ENCODE measurements at places on chromosomes 1 and 21. TPM values are rescaled to one million over a fixed set of nuclear protein-coding genes. Genes with fewer than 3 reads are reported as not detected.

NES gene
- 103 TPM for total RNA-seq

ARHGEF10L gene
- total RNA-seq: 34.4 TPM

TINAGL1 gene
- 8.4 TPM for total RNA-seq

SLC25A34 gene
- total RNA-seq: 2.0 TPM

MANEAL gene
- total RNA-seq: 6.4 TPM

PRDM2 gene
- total RNA-seq: 27.2 TPM

KDF1 gene
- total RNA-seq: 19.8 TPM

EDN2 gene
- total RNA-seq: 0.39 TPM

ROR1 gene
- total RNA-seq: 54.6 TPM

- peak overlapping the region; percentile 53 for H3K27ac ChIP-seq
- H3K27me3 ChIP-seq: no peaks in the 10 kb centered on the region
- peaks cover 7% of the 10 kb centered on the region for H3K4me1 ChIP-seq
- no peaks in the 10 kb centered on the region for H3K36me3 ChIP-seq
These were observed 28.9 kb upstream of the NPPB start for GRCh38 chr1:11887666-11888007.

DNA sequence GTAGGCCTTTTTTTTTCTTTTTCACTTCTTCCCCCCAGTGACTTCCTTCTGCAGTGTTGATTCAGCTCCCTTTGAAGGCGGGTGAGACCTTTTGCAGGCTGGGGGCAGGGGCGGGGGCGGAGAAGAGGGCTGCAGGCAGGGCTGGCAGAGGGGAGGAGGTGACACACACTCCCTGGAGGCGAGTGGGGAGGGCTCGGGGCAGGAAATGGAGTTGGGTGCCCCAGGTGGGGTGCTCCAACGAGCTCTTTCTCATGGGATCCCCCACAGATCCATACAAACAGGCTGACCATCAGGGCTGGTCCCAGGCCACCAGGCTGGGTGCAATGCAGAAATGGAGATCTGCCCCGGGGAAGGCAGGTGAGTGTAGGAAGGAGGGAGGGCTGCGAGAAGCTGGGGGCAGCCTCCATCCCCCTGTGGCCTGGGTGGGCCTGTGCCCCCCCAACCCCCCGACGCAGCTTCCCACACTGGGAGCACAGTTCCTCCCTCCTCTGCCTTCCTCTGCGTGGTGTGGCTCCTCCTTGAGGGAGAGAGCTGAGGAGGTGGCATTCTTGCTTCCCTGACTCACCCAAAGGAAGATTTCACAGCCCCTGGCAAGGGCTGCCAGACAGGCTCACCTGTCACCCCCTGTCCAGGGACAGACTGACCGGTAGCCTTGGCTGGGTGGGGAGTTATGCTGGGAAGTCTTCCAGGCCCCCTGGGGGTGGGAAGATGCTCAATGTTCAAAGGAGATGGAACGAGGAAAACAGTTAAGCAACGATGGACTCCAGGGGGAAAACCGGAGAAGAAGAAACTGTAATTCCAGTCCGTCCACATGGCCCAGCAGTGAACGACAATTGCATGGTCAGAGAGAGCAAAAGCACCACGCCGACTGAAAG, 7.1 kb upstream of the ITGB2 start:
- H3K4me3 ChIP-seq: no peak overlapping the region
- no peak overlapping the region for H3K27ac ChIP-seq
- no peak for DNase-seq
- no peaks in the 10 kb centered on the region for H3K36me3 ChIP-seq

GRCh38 chr1:23565776-23566175, 6.5 kb upstream of the ID3 start:
- H3K27ac ChIP-seq: peak overlapping the region; percentile 86
- H3K4me1 ChIP-seq: peaks cover 80% of the 10 kb centered on the region
- H3K36me3 ChIP-seq: no peaks in the 10 kb centered on the region
- H3K4me3 ChIP-seq: no peak overlapping the region
- no peak for DNase-seq

DNA sequence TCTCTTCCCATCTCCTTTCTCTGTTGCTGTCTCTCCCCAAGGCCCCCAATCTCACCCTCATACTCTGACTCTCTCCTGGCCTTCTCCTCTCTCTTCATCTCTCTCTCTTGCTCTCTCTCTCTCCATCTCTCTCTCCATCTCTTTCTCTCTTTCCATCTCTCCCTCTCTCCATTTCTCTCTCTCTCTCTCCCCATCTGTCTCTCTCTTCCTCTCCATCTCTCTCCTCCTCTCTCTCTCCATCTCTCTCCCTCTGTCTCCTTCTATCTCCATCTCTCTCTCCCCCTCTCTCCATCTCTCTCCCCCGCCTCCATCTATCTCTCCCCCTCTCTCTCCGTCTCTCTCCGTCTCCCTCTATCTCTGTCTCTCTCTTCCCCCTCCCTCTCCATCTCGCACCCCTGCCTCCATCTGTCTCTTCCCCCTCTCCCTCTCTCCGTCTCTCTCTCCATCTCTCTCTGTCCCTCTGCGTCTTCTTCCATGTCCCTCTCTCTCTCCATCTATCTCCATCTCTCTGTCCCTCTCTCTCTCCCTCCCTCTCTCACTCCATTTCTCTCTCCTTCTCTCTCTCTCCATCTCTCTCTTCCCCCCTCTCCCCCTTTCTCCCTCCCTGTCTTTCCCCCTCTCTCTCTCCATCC, 16.0 kb upstream of the EPHA8 start:
- no peaks in the 10 kb centered on the region for H3K36me3 ChIP-seq
- H3K4me1 ChIP-seq: 0 out of 2 replicates have a peak, but pooled peaks cover 4% of the 10 kb centered on the region
- DNase-seq: no peak
- H3K27ac ChIP-seq: no peak overlapping the region

GRCh38 chr1:93681989-93682412, 364 bp upstream of the BCAR3 start:
- no peaks in the 10 kb centered on the region for H3K36me3 ChIP-seq
- peaks cover 32% of the 10 kb centered on the region for H3K27me3 ChIP-seq
- no peak for DNase-seq
- peaks cover 32% of the 10 kb centered on the region for H3K4me1 ChIP-seq
- H3K27ac ChIP-seq: peak overlapping the region; percentile 71
- peak overlapping the region; percentile 81 for H3K4me3 ChIP-seq

- no peak overlapping the region for H3K4me3 ChIP-seq
- no peak overlapping the region for H3K27ac ChIP-seq
These were observed 277.6 kb upstream of the NCAM2 start for GRCh38 chr21:20720623-20721022.

- no peaks in the 10 kb centered on the region for H3K36me3 ChIP-seq
- no peak overlapping the region for H3K27ac ChIP-seq
- DNase-seq: no peak
- H3K4me3 ChIP-seq: no peak overlapping the region
- H3K27me3 ChIP-seq: no peaks in the 10 kb centered on the region
These were observed 22.7 kb downstream of the UBASH3A start for GRCh38 chr21:42426424-42426823.

DNA sequence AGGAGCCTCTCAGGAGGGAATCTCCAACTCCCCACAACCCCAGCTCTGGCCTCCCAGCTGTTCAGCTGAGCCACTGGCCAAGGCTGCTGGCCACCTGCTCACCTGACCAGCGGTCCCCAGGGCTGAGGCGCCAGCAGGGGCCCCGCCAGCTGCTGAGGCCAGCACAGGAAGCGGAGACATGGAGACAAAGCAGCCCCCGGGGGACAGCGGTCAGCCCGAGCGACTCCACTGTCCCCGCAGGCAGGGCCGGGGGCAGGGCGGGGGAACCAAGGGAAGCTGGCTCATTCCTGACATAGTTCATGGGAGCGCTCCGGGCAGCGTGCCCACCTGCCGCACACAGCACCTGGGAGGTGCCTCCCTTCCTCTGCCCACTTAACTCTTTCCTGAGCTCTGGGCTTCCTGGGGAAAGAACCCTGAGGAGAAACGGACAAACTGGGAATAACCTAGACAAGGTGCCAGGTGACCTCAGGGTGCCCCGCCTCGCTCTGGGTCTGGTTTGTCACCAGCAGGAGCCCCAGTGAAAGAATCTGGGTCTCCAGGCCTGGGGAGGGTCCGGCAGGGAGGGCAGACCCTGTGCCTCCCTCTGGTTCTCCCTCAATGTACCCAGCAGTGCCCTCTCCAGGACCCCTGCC, 10.7 kb downstream of the EPHA2 start:
- peak overlapping the region; percentile 52 for H3K4me3 ChIP-seq
- peaks cover 41% of the 10 kb centered on the region for H3K36me3 ChIP-seq
- peaks cover 55% of the 10 kb centered on the region for H3K4me1 ChIP-seq
- DNase-seq: peak; percentile 55
- no peaks in the 10 kb centered on the region for H3K27me3 ChIP-seq

DNA sequence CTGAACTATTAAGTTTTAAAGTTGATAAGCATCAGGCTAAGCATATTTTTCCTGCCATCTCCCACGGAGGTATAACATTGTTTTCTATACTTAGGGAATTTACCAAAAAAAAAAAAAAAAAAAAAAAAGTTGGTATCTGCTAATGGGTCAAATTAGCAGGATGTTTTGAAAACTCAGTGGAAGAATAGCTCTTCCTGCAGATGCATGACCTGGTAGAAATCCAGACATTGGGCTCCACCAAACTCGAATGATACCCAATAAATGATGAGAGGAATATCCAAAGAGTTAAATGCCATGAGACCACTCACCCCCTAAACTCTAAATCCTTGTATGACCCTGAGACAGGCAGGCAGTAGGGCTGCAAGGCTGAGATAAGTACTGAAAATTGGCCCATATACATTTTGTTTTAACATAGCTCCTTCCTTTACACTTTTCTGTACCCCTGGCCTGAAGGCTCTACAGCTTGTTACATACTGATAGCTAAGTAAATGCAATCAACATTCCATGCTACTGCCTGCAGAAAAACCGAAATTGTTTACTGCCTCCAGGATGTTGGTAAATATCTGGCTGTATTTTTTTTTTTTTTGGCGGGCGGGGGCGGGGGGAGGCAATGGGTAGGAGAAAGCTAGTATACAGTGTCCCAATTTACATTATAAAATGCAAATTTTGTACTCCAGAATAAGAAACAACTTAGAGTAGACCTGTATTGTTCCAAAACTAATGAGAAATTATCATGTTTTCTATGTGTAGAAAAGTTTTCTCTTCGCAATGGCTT, 57.6 kb downstream of the NFIA start:
- H3K27ac ChIP-seq: peak overlapping the region; percentile 52
- H3K4me3 ChIP-seq: no peak overlapping the region
- H3K4me1 ChIP-seq: peaks cover 66% of the 10 kb centered on the region
- H3K36me3 ChIP-seq: no peaks in the 10 kb centered on the region
- no peaks in the 10 kb centered on the region for H3K27me3 ChIP-seq
- DNase-seq: no peak

GRCh38 chr1:191049781-191050180, 572.1 kb upstream of the BRINP3 start:
- no peaks in the 10 kb centered on the region for H3K36me3 ChIP-seq
- DNase-seq: no peak
- peaks cover 2% of the 10 kb centered on the region for H3K27me3 ChIP-seq

DNA sequence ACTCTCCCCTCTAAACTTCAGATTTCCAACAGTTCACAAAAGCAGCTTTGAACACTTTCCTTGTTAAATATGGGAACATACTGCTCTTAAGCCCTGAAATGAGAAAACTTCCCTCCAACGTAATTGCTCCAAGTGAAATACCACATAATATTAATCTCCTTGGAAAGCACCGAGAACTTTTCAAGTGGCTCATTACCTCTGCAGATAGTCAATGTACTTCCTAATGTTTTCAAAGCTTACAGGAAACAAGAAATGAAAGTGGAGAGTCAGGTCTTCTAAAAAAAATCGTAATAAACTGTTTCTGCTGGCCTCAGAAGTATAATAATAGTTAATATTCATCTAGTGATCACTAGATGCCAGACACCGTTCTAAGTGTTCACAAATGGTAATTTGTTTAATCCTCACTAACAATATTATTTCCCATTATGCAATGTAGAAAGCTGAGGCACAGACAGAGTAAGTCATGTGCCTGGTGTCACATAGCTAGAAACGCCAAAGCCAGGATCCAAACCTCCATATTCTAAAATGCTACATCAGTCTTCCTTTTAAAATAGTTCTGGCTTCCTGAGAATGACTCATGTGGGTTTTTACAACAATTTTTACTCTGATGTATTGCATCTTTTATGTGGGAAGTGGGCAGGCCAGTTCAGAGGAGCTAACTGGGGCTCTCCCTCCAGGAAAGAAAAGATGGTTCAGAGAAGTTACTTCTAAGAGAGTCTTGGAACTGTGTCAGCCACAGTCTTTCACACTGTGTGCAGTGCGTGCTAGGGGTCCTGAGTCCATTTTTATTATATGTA, 177.2 kb downstream of the PLPPR4 start:
- no peaks in the 10 kb centered on the region for H3K27me3 ChIP-seq
- no peak for DNase-seq
- H3K4me1 ChIP-seq: no peaks in the 10 kb centered on the region
- no peak overlapping the region for H3K27ac ChIP-seq
- no peak overlapping the region for H3K4me3 ChIP-seq

DNA sequence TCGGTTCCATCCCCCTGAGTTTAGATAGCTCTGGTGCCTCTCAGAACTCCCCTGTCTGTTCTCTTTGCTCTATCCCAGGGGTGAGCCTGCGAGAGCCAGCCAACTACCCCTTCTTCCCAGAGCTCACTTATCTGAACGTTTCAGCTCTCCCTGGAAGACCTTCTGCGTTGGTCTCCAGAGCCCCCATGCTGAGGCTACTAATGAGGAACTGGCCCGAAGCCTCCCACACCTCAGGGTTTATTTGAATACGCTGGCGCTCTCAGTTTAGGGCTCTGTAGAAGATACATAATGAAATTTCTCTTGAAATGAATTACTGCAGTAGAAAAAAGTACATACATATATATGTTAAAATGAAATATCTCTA, 43.5 kb downstream of the TCEANC2 start:
- no peaks in the 10 kb centered on the region for H3K36me3 ChIP-seq
- H3K4me1 ChIP-seq: peaks cover 19% of the 10 kb centered on the region
- no peak overlapping the region for H3K4me3 ChIP-seq
- H3K27ac ChIP-seq: no peak overlapping the region

DNA sequence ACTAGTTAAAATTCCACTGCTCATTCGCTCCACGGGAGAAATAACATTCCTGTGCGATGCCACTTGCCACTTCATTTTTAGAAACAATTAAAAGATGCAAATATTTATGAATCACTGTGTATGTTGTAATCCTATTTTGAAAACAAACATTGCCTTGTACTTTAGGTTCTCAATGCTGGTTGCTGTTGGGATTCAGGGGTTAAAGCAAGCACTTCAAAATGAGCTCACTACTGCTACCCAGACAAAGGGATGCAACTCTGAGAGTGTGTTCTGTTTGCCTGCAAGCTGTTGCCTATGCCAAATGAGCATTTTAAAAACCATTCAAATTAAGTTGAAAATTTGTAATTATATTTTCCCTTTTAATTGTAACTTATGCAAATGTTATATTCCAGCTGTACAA, 87.5 kb downstream of the RWDD3 start:
- H3K4me3 ChIP-seq: no peak overlapping the region
- DNase-seq: no peak
- H3K36me3 ChIP-seq: no peaks in the 10 kb centered on the region
- H3K27me3 ChIP-seq: no peaks in the 10 kb centered on the region

GRCh38 chr1:174167265-174167803, 8.0 kb downstream of the RABGAP1L start:
- no peaks in the 10 kb centered on the region for H3K36me3 ChIP-seq
- H3K27me3 ChIP-seq: no peaks in the 10 kb centered on the region
- H3K4me3 ChIP-seq: no peak overlapping the region
- DNase-seq: no peak
- no peak overlapping the region for H3K27ac ChIP-seq
- H3K4me1 ChIP-seq: peaks cover 9% of the 10 kb centered on the region

GRCh38 chr1:98056781-98057180, 135.9 kb upstream of the DPYD start:
- no peak overlapping the region for H3K4me3 ChIP-seq
- peaks cover 28% of the 10 kb centered on the region for H3K27me3 ChIP-seq
- peaks cover 21% of the 10 kb centered on the region for H3K4me1 ChIP-seq
- no peak overlapping the region for H3K27ac ChIP-seq

All from WTC11 (cell line).